ENCODE measurements at places on chromosomes 6 and 20. TPM values are rescaled to one million over a fixed set of nuclear protein-coding genes. Genes with fewer than 3 reads are reported as not detected.

FOXQ1 gene
- polyA plus RNA-seq, result 4.2 TPM

PI16 gene
- not detected for polyA plus RNA-seq

MYBL2 gene
- polyA plus RNA-seq, result 0.73 TPM

TTLL9 gene
- polyA plus RNA-seq, result 0.13 TPM

LMBRD1 gene
- polyA plus RNA-seq, result 18.5 TPM

GDAP1L1 gene
- not detected for polyA plus RNA-seq

TMEM170B gene
- 0.08 TPM for polyA plus RNA-seq

GNAS-AS1 gene
- 0.37 TPM for polyA plus RNA-seq

PKHD1 gene
- under 0.01 TPM for polyA plus RNA-seq

TREM2 gene
- 4.0 TPM for polyA plus RNA-seq

OR2H2 gene
- polyA plus RNA-seq, result not detected

FAXC gene
- 4.0 TPM for polyA plus RNA-seq

FNDC11 gene
- polyA plus RNA-seq, result 0.48 TPM

DNAH8 gene
- polyA plus RNA-seq, result under 0.01 TPM

RSPO4 gene
- not detected for polyA plus RNA-seq

RREB1 gene
- polyA plus RNA-seq, result 6.1 TPM

ORC3 gene
- polyA plus RNA-seq, result 37.4 TPM

BCAS1 gene
- not detected for polyA plus RNA-seq

NKX2-2 gene
- not detected for polyA plus RNA-seq

PACRG gene
- polyA plus RNA-seq, result 0.61 TPM

LHFPL5 gene
- not detected for polyA plus RNA-seq

CLIC5 gene
- polyA plus RNA-seq, result 0.09 TPM

DDO gene
- polyA plus RNA-seq, result not detected

ASIP gene
- polyA plus RNA-seq, result not detected

EBF4 gene
- polyA plus RNA-seq, result not detected

C6orf58 gene
- 0.06 TPM for polyA plus RNA-seq

GSTA1 gene
- not detected for polyA plus RNA-seq

EDN3 gene
- polyA plus RNA-seq, result not detected

C6orf15 gene
- 0.08 TPM for polyA plus RNA-seq

DDRGK1 gene
- 41.5 TPM for polyA plus RNA-seq

LY86 gene
- polyA plus RNA-seq, result not detected

SLC35D3 gene
- not detected for polyA plus RNA-seq

SYNDIG1 gene
- polyA plus RNA-seq, result 0.38 TPM

MEI4 gene
- 0.01 TPM for polyA plus RNA-seq

FAM83D gene
- 8.5 TPM for polyA plus RNA-seq

UTRN gene
- polyA plus RNA-seq, result 23.7 TPM

CLIC1 gene
- polyA plus RNA-seq, result 873 TPM

HMGA1 gene
- 185 TPM for polyA plus RNA-seq

SLC22A2 gene
- polyA plus RNA-seq, result not detected

GTSF1L gene
- not detected for polyA plus RNA-seq

ZSCAN23 gene
- 2.1 TPM for polyA plus RNA-seq

HLA-DQA1 gene
- polyA plus RNA-seq, result 0.70 TPM

SUPT3H gene
- 7.8 TPM for polyA plus RNA-seq

CDYL gene
- 37.1 TPM for polyA plus RNA-seq

HLA-DOA gene
- polyA plus RNA-seq, result not detected

DAAM2 gene
- polyA plus RNA-seq, result not detected

ZNF184 gene
- 3.1 TPM for polyA plus RNA-seq

CST4 gene
- not detected for polyA plus RNA-seq

MOG gene
- not detected for polyA plus RNA-seq

CASS4 gene
- not detected for polyA plus RNA-seq

SIRPD gene
- polyA plus RNA-seq, result not detected

APCDD1L gene
- 3.7 TPM for polyA plus RNA-seq

KCNB1 gene
- polyA plus RNA-seq, result 0.03 TPM

FUCA2 gene
- polyA plus RNA-seq, result 12.5 TPM

ME1 gene
- polyA plus RNA-seq, result 16.7 TPM

SCAF8 gene
- polyA plus RNA-seq, result 24.3 TPM

TREML2 gene
- 0.03 TPM for polyA plus RNA-seq

RBPJL gene
- polyA plus RNA-seq, result not detected

VSTM2L gene
- 0.75 TPM for polyA plus RNA-seq

MAS1 gene
- not detected for polyA plus RNA-seq

All from keratinocyte (primary cell).